ENCODE measurements at places on chromosomes 6 and 20.

DNA sequence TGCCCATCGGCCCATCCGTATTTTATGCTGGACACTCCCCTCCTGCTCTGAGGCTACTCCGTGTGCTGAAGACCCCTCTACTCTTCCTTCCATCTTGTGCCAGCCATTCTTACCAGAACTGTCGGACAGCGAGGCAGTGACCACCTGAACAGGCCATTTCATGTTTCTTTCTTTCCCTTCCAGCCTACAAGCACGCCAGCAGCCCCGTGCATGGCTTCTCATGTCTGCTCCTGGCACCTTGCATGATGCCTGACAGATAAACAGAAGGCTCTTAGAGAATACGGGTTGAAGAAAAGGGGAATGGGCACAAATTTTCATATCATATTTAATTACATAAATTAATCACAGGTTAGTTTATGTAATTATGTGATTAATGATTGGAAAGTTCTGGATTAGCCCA, 95.7 kb downstream of the ARID1B start:
- DNase-seq = no peak

GRCh38 chr6:151422981-151423380, 28.9 kb downstream of the RMND1 start:
- no peak for DNase-seq

- DNase-seq = no peak
Observed at GRCh38 chr6:35092362-35093117, 48.6 kb downstream of the TCP11 start.

GRCh38 chr6:116008470-116009243, 52.0 kb downstream of the FRK start:
- DNase-seq = no peak

GRCh38 chr6:137160763-137161162, 12.7 kb downstream of the IL22RA2 start:
- DNase-seq = no peak

- peak; percentile 28 for DNase-seq
Observed at GRCh38 chr6:90383196-90383822, 86.7 kb upstream of the BACH2 start.

- no peak for DNase-seq
Observed at GRCh38 chr6:32742374-32742773, 1.2 kb downstream of the HLA-DQA2 start.

DNA sequence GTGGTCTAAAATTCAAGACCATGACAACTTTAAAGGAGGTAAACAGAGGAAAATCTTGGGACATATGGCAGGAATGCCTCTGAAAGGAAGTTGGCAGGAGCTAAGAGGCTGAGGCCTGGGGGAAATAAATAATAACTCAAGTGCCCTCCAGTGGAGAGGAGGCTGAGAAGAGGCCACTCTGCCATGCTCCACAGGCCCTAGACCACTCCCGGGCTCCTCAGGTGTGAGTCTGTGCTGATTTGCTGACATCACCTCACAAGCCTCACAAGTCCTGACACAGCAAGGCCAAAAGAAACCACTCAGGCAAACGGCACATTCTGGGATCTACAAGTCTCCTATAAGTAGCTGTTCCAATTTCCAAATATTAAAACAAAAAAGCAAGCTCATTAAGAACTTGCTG, 91.0 kb upstream of the RIPOR2 start:
- DNase-seq = no peak

DNA sequence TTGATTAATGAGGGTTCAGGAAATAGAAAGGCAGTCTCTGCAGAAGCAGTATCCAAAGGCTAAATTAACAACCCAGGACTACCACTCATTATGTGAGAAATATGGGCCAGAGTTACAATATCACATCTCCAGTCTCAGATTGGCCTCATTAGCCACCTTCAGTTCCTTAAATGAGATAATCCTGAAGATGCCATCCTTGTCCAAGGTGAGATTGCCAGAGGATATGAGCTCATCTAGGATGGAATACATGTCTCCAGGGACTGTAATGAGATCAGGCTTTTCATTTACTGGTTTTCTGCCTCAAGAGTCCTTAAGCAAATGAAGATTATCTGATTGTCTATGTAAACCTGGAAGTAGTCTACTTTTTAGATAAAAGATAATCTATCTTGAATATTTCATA, 196.3 kb downstream of the FUT9 start:
- no peak for DNase-seq

DNA sequence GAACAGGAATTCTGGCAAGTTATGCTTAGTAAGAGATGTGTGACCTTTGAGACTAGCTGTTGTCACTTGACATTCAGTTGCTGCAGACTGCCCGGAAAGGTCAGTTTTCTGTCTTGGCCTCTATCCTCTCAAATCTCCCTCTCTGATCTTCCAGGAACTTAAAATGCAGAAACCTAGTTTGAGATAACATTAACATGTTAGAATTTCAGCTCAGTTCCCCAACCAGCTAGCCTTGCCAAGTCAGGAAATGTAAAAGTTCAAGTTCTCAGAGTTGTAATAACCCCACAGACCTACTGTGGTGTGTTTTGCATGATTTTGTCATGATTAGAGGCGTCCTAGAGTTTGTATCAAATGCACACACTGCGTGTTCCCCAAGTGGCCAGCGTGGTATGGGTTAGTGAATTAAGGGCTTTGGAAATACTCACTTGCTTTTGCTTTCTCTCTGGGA, 46.6 kb downstream of the DUSP22 start:
- DNase-seq = no peak

- peak; percentile 32 for DNase-seq
Observed at GRCh38 chr6:156866220-156867015, 89.2 kb downstream of the ARID1B start.

DNA sequence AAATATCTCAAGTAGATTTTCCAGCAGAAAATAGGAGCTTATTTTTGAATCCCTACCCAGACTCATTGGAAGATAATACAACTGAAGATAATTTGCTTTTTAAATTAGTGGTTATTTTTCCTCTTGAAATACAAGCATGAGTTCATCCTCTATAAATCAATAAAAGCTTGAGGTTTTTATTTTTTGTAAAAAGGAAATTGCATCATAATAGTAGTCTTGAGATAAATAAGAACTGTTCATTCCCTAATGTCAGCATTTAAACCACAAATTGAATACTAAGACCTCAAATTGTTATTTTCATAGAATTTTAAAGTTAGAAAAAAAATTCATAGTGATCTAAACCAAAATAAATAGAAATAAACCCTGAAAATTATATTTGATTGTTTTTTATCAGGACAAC, 719.1 kb downstream of the CD109 start:
- DNase-seq = no peak

DNA sequence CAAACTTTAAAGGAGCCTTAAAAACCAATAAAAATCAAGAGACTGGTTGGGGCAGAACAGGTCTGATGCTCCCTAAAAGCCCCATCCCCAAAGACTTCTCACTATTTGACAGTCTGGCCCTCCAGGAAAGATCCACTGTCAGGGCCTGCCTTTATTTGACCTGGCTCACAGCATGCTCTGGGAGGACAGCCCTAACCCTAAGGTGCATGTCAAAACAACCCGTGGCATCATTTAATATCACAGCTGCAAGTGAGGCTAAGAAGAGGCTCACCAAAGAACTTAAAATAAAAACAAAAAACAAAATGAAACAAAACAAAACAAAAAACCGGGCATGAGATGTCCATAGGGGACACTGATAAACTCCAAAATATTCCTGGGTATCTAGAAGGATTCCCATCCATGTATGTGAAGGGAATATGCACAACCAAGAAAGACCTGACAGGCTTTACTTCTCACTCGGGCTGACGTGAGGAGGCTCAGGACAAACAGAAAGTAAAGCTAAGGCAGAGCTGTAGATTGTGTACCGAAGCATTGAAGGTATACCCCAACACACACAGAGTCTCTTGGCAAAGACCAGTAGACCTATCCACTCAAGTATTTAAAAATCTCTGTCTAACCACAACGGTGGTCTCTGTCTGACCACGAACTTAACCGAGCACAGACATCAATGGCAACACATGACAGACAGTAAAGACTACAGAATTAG, 57.3 kb downstream of the AHI1 start:
- no peak for DNase-seq

GRCh38 chr20:34974246-34974645, 18.6 kb downstream of the MYH7B start:
- DNase-seq = no peak

- DNase-seq = no peak
Observed at GRCh38 chr6:19535351-19535750, 301.8 kb upstream of the ID4 start.

GRCh38 chr6:46290421-46291274, 119.9 kb upstream of the ENPP5 start:
- no peak for DNase-seq

DNA sequence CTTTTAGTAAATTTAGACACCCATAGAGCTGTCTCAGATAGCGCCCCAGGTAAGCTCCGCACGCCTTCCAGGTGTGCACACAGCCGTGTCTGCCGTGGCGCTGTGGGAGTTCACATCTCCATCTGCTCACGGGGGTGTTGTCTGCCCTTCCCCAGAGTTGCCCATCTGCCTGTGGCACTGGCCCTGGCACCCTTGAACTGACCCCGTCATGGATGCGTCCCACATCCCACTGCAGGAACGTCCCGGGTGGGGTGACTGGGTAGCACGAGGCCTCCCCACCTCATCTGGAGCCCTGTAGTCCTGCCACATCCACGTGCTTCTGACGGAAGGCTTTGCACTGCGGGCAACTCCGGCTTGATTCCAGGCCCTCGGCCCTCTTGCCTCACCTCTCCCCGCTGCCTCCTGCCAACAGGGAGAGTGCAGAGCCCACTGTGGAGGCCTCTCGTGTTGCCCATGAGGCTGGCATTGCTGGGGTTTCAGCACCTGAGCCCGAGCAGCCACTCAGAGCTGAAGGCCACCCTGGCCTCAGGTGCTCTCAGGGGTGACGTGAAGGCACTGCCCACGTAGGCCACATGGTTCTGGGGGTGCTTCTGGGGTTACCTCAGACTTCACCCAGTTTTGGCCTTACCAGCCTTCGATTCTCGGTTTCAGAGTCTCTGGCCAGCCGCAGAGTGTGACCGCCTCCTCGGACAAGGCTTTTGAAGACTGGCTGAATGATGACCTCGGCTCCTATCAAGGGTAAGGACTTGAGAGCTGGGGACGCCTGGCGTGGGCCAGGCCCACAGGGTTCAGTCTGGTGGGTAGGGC, 5.1 kb downstream of the ARFGAP1 start:
- DNase-seq = no peak

- DNase-seq = no peak
Observed at GRCh38 chr6:159462431-159462830, 230.6 kb downstream of the SOD2 start.

GRCh38 chr6:159487636-159488035, 205.4 kb downstream of the SOD2 start:
- DNase-seq = no peak

DNA sequence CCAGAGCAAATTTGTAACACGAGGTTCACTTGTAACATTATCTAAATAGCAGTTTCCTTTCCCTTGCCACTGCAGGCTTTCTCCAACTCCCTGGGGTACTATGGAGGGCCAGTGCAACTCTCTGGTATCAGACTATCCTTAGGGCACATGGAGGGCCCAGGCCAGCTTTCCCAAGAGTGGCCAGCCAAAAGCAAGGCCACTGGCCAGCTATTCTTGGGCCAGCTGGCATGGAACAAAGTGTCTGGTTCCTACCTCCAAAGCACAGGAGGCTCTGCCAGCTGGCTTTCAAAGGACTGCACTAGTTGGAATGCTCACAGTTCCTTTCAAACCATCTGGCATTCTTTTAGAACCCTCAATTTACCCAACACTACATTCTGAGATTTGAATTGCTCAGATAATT, 8.7 kb downstream of the RNF24 start:
- no peak for DNase-seq

GRCh38 chr20:48703511-48704219, 124.1 kb downstream of the PREX1 start:
- no peak for DNase-seq

DNA sequence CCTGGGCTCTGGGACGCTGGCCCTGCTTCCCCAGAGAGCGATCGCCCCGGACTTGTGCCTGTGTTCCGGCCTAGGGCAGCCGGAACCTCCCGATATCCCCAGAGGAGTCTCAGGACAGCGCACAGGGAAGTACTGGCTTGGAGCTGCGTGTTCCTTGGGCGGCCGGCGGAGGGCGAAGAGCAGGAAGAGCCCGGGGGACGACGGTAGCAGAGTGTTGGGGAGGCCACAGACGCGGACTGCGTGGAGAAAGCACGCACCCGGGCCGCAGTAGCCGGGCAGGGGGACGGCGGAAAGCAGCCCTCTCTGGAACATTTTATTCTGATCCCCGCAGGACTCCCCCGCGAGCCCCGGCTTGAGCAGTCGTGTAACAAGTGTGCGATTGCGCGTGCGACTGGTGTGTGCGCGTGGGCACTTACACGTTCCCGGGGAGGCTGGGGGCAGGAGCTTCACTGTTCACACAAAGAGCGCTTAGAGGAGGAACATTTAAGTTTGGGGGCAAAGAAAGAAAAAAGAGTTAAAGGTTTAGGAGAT, 36.1 kb downstream of the NCR2 start:
- no peak for DNase-seq

DNA sequence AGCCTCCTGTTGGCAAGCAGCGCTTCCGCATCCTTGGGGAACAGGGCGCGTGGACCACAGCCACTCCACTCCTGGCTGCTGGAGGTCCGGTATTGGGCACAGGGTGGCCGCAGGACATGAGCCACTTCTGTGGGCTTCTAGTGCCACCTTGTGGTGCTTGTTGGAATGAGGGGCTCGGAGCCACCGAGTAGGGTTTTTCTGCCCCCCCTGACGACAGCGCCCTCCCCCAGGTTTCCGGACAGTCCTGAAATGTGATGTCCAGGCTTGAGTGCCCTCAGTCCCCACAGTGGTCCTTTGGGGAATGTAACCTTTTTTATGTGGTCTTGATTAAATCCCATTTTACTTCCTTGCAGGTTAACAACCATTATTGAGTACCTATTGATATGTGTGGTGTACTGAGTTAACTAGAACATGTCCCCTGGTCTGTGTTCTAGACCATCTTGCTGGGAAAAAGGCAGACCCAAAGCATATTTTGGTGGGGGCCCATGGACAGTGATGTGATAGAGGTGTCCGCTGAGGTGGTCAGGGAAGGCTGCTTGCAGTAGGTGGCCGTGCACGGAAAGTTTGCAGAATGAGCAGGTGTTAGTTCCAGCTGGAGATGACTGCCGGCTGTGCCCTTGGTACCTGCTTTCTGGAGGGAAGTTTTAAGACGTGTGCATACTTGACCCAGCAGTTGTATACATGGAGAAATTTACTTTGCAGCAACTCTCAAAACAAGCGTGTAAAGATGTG, 70.0 kb downstream of the PTPN1 start:
- peak; percentile 60 for DNase-seq

GRCh38 chr6:159044899-159045727, at the start of gene TAGAP:
TAGAP (minus strand) TSS chr6:159044991; CDS start chr6:159044146, 845 bp downstream.
- DNase-seq = peak; percentile 92
